ENCODE measurements at places on chromosomes 2 and 18. TPM values are rescaled to one million over a fixed set of nuclear protein-coding genes. Genes with fewer than 3 reads are reported as not detected.
A peak's percentile ranks its signal among the peaks of the same experiment; 100 is the strongest.

GRCh38 chr2:192394605-192395004 lies 199.9 kb upstream of the TMEFF2 start:
- DNase-seq: no peak

GRCh38 chr18:24055009-24055804 lies 40.7 kb downstream of the TTC39C start:
- no peak for DNase-seq

DNA sequence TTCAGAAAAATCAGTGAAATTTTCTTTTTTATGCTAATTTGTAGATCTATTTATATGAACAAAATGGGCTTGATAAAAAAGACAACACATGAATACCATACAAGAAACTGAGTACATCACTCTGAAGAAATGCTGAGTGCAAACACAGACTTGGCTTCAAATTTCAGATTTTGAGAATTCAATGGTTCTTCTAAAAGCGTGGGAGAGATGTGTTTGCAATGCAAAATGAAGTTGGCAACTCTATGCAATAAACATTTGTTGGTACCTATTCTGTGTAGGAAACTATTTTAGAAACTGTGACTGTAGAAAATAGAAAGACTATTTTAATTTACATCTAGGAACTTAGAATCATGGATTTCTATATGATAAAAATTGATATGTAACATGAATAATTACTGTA lies 1834.1 kb upstream of the CELF4 start:
- DNase-seq: no peak

DNA sequence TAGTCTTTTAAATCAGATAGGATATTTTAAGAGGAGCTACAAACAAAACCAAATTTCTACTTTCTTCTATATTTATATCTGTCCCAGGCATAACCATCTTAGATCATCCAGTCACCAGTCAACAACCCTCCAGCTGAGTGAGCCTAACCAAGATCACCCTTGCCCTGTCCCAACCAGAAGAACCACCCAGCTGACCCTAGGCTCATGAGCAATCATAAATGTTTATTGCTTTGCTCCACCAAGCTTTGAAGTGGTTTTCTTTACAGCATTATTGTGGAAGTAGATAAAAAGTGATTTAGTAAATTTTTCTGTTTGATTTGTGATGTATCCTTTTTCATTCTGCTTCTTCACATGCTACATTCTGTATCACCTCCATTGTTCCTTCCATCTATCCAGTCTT lies 167.2 kb upstream of the PIEZO2 start:
- DNase-seq: no peak

- no peak for DNase-seq
Measured at GRCh38 chr2:239803102-239803765, 221.9 kb downstream of the NDUFA10 start.

DNA sequence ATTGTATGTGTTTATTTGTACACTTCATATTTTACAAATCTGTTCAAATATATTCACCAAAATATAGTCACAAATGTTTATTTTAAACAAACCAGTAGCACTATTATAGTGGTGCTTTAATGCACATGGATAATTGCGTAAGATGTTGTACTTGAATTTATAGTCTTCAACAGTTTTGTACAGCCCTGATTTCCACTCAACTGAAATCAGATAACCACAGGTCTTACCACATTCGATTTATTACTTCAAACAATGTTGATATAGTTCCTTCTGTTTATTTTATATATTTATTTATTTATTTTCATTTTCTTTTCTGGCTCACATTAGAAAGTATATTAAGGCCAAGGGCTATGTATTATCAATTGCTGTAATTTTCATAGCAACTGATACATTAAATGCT lies 99.4 kb upstream of the ZNF804A start:
- no peak for DNase-seq

DNA sequence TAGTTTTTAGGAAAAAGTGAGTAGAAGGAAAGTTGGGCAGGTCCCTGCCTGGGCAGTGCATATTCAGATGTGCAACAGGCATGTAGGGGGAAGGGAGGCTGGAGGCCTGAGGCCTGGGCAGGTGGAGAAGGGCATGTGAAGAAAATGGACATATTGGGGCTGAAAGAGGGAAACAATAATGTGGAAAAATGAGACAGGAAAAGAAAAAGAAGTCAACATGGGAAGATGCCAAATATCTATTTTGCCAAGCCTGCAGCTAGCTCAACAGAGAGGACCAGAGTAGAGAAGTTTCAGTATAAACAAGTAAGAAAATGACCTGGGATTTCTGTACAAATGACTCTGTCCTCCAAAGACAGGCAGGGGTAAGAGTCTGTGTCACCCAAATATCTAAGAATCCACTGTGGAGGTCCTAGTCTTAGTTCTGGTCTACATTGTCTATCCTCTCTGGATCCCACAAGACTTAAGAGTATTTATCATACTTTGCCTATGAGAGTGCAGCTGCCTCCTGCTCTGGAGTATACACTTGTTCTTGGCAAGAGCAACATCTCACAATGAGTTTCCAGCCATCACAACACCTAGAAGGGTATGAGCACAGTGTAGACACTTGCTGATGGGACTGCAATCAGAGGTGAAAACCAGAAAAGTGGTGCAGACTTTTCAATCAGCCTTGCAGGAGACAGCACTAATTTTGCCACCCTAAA lies 80.2 kb downstream of the CLHC1 start:
- no peak for DNase-seq

DNA sequence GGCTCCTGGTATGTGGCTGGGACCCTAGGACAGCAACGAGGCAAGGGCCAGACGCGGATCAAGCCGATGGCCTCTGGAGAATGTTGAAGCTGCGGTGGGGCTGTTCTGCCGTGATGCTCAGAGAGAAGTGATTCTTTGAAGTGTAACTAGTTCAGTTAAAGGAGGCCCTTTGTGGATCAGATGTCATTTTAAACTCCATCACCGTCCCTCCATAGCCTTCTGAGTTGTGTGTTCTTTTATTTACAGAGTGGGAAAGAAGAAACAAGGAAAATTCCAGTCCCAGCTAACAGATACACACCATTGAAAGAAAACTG lies 403 bp downstream of the PNO1 start:
- no peak for DNase-seq

- peak; percentile 58 for DNase-seq
Measured at GRCh38 chr2:41847744-41848441, 199.9 kb upstream of the PKDCC start.

GRCh38 chr2:74653589-74653984 lies 460 bp upstream of the SEMA4F start:
- DNase-seq: no peak

DNA sequence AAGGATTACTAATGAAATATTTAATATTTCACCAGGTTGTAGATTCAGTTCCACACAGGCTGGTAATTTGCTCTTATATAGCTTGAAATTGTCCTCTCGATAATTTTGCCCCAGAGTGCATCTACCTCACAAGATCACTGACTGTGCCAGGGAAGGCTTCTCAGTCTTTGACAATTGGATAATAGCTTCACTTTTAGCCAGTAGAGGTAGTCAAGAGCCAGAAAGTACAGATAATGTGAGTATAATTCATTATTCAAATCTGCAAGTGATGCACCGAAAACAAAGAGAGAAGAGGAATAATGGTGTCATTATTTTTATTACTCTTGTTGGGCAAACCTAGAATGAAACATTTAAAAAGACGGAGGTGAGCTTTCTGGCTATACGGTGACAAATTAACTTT lies 292.8 kb downstream of the EN1 start:
- no peak for DNase-seq

GRCh38 chr18:74898965-74899364 lies 301.3 kb downstream of the ZNF407 start:
- no peak for DNase-seq

GRCh38 chr18:2976218-2977132 lies 36.5 kb downstream of the LPIN2 start:
- no peak for DNase-seq

GRCh38 chr18:10168477-10168876 lies 254.7 kb downstream of the VAPA start:
- no peak for DNase-seq

- no peak for DNase-seq
Measured at GRCh38 chr2:80591233-80591632, 286.7 kb upstream of the LRRTM1 start.

DNA sequence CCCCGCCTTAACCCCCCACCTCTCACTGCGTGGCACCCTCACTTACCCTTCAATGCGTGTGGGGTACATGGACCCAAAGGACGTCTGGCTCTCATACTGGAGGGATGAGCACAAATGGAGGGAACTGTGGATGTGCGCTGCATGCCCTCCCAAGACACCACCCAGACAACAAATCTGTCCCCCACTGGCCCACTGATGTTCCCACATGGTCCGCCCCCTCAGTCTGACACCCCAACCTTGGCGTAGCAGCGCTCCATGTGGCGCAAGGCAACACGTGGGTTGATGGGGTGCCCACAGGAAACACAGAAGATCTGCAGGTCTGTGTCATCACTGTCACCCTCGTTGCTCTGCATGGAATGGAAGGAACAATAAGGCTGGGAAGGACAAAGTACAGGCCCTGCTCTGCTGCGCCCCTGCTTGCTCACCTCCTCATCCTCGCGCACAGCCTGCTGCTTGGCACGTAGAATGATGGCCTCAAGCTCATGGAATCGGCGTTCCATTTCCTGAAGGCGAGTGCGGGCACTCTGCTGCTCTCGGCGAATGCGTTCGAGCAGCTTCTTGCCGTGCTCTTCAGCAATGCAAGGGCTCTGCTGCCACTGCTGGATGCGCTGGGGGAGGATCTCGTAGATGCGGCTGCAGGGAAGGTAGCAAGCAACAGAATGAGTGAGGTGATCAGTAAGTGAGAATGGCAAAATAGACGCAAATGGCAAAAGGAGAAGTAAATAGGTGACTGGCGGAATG lies 2.3 kb upstream of the MBD1 start:
- no peak for DNase-seq

- no peak for DNase-seq
Measured at GRCh38 chr2:96207073-96207773, 1.4 kb downstream of the STARD7 start.

- DNase-seq: no peak
Measured at GRCh38 chr2:102582845-102583244, 36.5 kb upstream of the SLC9A2 start.

- DNase-seq: no peak
Measured at GRCh38 chr2:128590309-128591021, 271.8 kb upstream of the HS6ST1 start.

DNA sequence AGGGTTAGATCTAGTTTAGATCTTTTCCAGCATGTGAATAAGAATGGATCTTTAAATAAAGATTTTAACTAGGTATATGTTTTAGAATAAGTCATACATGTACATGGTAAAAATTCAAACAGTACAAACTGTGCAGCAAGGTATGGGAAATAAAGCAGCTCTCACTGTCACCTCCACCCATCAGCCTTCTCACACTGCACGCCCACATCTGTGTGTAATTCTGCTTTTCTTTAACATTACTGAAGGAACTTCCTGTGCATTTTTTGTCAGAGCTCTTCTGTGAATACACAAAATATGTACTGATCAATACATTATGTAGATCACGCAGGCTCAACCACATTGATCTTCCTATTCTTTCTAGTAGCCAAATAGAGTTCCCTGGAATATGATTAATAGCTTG lies 3.4 kb downstream of the CASP8 start:
- no peak for DNase-seq

GRCh38 chr2:67312871-67313270 lies 84.3 kb upstream of the ETAA1 start:
- no peak for DNase-seq

GRCh38 chr2:161426455-161426921 lies 10.4 kb downstream of the TBR1 start:
- DNase-seq: no peak

GRCh38 chr2:232699110-232699509 lies 2.0 kb downstream of the GIGYF2 start:
- DNase-seq: no peak

- no peak for DNase-seq
Measured at GRCh38 chr2:3208591-3208990, 169.0 kb downstream of the EIPR1 start.

Gene OR6B2
- 2.7 TPM for total RNA-seq

Gene ASB18
- total RNA-seq: not detected

Gene DSG4
- total RNA-seq: not detected

Gene CUL3
- 63.0 TPM for total RNA-seq

Gene NTSR2
- not detected for total RNA-seq

Gene SRSF7
- total RNA-seq: 80.6 TPM

Gene CD8B2
- not detected for total RNA-seq

Gene SLC9A2
- under 0.01 TPM for total RNA-seq

Gene C2orf72
- total RNA-seq: 0.20 TPM

Gene ROCK2
- total RNA-seq: 56.4 TPM

Gene UGT1A6
- total RNA-seq: 0.39 TPM

Gene STAT4
- total RNA-seq: not detected

Gene REEP1
- 0.39 TPM for total RNA-seq

Gene LIMS2
- total RNA-seq: 111 TPM

Gene DSG3
- total RNA-seq: not detected

Gene PASK
- 8.1 TPM for total RNA-seq

Gene TUBA3E
- total RNA-seq: not detected

Gene SCYGR2
- not detected for total RNA-seq

Gene DPYSL5
- total RNA-seq: not detected

Gene EGR4
- not detected for total RNA-seq

Gene ERLEC1
- 102 TPM for total RNA-seq

Gene ESPNL
- not detected for total RNA-seq
